ENCODE measurements at places on chromosomes 7 and 10.
A peak's percentile ranks its signal among the peaks of the same experiment; 100 is the strongest.

DNA sequence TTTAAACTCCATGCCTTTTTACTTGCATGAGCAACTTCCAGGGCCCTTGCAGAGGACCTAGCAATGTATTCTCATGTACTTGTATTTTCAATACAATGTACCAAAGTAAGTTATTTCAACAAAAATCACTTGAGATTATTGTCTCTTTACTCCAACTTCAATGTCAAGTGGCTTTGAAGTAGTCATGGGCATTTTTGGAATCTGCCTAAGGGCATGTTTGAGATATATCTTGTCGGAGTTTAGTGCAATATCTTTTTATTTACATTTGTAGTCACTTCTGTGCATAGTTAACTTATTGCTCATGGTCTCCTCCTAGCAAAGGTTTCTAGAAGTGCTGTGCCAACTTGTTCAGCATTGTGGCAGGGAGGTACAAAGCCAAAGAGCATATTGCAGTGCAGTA lies 508.7 kb upstream of the SEMA3D start:
- DNase-seq: no peak

GRCh38 chr7:37701769-37702168 lies 18.2 kb downstream of the GPR141 start:
- no peak for DNase-seq

GRCh38 chr7:105715528-105715927 lies 134.2 kb upstream of the EFCAB10 start:
- DNase-seq: no peak

GRCh38 chr10:43124094-43124521 lies 14.1 kb upstream of the CSGALNACT2 start:
- no peak for DNase-seq

GRCh38 chr10:63219749-63220148 lies 86.6 kb downstream of the NRBF2 start:
- peak; percentile 47 for DNase-seq

DNA sequence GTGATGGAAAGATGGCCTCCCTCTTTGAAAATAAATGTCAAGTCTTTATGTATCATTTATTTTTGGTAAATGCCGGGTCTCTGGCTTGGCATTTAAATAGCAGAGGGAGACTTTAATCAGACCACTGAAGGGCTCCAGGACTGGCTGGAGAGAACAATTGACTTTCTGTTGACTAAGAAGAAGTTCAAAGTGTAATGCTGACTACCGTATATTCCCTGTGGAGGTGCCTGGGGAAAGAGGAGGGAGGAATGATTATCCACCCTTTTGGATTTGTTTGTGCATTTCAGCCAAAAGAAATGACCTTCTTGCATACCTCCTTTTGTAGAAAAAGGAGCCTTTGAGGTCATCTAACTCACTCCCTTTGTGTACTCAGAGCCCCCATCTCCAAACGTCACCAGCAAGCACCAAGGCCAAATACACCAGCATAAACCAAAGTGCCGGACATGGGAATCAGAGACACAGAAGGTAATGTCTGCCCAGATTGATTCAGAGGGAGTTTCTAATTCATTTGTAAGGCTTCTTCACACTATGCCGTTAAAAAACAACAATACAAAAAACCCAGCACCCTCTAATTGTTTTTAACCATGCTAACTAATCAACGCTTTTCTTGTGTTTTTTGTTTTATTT lies 75.2 kb downstream of the PRLHR start:
- no peak for DNase-seq

DNA sequence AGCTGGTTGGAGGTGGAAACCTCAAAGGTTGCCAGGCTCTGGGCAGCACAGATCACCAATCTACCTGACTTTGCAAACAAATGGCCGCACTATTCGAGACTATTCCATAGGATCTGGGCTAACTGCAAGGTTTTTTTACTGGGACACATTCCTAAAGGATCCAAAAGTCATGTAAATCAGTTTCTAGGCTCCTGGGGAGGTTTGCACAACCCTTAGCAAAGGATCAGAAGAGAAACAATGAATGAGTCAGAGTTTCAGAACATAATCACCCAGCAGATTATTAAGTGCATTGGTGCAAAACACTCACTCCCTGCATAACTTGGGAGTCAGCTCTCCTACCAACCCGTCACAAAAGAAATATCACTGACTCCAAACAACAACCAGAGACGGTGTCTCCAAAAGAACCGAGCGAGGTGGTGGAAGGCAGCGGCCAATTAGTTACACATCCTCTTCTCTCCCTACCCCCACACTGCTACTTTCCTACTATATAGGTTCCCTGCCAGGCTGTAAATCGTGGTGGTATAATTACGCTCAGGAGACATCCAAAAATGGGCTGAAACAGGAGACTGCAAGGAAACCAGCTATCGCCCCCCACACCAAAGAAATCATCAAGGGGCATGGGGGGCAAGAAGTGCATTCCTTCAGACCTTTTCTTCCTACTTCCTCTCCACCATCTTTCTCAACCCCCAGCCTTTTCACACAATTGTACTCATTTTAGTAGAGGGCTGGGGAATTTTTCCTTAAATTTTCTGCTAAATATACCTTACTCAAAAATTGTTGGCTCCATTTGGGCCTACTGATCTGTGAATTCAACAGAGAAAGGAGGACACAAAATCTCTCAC lies 3.2 kb downstream of the UBE2H start:
- DNase-seq: peak; percentile 75

GRCh38 chr7:107185716-107186115 lies 16.9 kb downstream of the HBP1 start:
- DNase-seq: no peak

DNA sequence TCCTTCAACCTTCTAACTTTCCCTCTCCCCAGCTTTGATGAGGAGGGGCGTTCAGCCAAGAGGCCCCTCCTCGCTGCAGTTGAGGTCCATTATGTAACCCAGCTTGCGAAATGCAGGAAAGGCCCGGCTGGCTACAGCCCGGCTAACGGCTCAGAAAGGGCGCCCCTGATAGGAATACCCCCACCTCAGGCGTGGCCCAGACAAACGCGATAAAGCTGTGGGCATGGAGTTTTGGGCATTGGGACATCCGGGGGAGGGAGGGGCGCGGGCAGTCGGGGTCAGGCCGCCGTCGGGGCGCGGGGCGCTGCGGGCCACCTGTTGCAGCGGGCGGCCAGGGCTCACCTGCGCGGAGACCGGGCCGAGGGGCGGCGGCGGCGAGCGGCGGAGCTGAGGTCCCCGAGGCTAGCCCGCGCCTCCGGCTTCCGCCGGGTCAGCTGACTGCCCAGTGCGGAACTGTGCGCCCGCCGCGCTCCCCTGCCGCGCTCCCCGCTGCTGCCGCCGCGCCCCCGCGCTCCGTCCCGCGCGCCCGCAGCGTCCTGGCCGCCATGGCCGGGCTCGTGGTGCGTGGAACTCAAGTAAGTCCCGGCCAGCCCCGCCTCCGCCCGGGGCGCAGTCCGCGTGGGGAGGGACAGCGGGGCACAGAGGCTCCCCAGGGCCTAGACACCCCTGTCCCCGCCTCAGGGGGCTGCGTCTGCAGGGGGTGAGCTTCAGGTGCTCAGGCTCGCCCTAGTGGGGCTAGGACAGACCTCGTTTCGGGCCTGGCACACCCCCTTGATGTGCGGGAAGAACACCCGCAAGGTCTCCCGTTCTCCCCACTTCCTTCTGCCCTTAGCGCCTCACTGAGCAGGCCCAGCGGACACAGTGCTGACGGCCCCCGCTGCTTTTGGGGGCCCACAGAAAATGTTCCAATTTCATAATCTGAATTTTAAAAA lies at the start of gene LRMDA:
Gene LRMDA (plus strand): TSS at position 445 of the 932 bp plus-strand sequence.
- no peak for DNase-seq

DNA sequence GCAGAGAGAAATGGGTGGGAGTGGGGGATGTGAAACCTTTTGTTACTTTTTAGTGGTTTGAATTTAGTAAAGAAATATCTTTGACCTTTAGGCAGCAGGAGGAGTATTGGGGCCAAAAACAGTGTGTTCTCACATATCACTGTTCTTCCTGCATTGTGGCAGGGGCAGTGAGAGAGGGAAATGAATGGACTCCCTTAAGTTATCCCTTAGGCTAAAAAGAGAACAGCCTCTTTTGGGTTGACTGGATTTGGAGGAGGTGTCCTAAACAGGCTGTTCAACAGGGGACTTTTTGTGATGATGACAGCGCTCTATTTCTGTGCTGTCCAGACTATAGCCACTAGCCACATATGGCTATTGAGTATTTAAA lies 22.3 kb downstream of the ZNF775 start:
- no peak for DNase-seq

- DNase-seq: no peak
These were observed 88.3 kb upstream of the SEMA3D start for GRCh38 chr7:85275204-85275603.

DNA sequence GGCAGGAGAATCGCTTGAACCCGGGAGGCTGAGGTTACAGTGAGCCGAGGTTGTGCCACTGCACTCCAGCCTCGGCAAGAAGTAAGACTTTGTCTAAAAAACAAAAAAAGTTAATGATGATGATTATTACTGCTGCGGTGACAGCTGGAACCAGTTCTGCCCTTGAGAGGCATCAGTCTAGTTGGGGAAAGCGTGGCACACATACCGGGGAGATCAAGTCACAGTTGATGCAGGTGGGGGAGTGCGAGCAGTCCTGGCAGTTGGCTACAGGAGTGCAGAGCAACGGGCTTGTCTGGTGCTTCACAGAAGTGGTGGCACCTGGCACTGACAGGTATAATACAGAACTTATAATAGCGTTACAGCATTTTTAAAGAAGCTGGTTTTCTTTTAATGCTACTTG lies 173.0 kb downstream of the ARHGAP21 start:
- DNase-seq: no peak

DNA sequence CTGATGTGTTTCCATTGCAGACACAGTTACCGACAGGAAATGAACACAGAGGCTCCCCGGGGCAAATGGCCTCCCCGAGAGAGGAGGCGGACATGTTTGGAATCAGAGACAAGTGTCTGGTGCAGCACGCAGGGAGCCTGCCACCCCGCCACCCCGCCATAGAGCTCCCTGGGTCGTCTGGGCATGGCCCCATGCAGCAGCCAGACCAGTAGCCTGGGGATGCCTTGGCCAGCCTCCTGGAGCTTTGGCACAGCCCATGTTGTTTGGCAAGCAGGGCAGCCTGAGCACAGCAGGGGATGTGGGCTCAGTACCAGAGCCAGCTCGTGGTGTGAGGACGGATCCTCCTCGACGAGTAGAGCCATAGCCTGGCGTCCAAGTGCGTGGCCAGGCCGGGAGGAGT lies 80.8 kb downstream of the NKX6-2 start:
- no peak for DNase-seq

- no peak for DNase-seq
These were observed 11.7 kb upstream of the GPR146 start for GRCh38 chr7:1032536-1033181.

DNA sequence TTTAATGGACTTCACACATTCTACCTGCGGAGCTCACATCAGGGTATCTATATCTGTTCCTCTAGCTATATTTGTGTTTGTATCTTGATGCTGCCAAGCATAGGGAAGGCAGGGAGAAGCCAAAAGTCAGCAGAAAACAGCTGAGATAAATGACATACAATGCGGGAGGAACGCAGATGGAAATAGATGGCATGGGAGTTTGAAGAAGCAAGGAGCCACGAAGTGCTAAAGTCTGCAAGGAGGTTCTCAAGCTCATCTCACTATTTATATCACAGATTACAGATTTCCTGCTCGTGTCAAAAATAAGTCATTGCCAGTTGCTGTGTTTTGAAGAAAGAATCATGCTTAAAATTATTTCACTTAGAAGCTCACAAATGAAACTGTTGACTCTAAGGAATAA lies 180.5 kb downstream of the DPP6 start:
- DNase-seq: no peak

- DNase-seq: no peak
These were observed 104.2 kb downstream of the ARID5B start for GRCh38 chr10:62005687-62006086.

DNA sequence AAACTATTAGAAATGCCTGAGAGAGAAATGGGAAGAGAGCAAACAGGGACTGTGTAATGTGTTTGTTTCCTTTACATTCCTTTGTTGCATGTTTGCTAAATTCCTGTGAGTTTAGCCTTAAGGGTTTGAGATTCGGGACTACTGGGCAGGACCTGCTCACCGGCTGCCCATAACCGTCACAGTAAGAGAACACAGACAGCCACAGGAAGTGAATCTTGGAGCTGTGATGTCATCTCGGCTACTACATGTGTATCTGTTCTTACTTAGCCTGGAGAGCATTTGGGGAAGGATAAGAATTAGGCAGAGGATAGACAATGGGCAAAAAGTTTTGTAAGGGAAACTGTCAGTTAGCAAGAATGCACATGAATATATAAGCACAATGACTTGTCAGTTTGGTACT lies 485.1 kb upstream of the KLF6 start:
- peak; percentile 52 for DNase-seq

DNA sequence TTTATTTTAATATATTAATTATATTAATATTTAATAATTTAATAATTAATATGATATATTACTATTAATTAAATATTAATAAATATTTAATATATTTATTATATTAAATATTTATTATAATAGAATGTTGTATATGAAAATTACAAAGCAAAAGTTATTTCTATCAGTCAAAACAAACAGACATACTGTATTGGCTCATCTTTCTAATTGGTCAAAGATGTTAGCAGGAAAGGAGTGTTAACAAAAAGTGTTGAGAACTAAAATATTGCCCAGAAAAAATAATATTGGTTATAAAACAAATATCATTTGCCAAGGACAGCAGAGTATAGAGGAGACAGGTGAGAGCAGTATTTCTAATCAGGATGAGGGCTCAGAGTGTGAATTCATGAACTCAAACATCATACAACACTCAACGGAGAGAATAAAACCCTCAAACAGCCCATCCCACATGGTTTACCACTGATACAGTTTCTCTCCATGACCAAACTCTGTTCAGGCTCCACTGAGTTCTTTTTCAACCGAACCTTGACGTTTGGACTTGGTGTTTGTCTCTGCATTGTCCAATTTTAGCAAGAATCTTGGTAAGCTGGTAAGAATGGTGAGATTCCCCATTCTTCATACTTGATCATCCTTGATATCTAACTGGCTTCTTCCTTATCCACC lies 58.0 kb downstream of the TSPAN12 start:
- DNase-seq: peak; percentile 52

GRCh38 chr10:107529350-107529749 lies 364.8 kb upstream of the SORCS1 start:
- DNase-seq: no peak

GRCh38 chr10:114879541-114880158 lies 58.1 kb downstream of the FHIP2A start:
- peak; percentile 85 for DNase-seq

DNA sequence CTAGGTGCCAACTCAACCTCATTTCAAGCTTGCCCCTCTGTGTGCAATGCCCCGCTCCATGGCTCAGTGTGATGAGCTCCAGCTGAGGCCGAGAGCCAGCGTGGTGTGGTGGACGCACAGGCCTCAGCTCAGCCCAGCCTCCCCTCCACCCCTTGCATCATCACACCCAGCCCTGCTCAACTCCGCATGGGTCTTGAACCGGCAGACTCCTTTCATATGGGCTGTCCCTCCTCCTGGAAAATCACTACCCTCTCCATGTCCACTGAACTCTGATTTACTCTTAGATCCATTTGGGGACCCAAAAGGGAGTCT lies 16.6 kb upstream of the SLC18A3 start:
- no peak for DNase-seq

GRCh38 chr10:70035531-70035930 lies 17.1 kb upstream of the MACROH2A2 start:
- DNase-seq: no peak

- DNase-seq: no peak
These were observed 40.2 kb downstream of the NUP205 start for GRCh38 chr7:135597926-135598305.

GRCh38 chr7:103573479-103574058 lies 127.6 kb upstream of the SLC26A5 start:
- no peak for DNase-seq

- DNase-seq: no peak
These were observed 164.9 kb upstream of the AGR3 start for GRCh38 chr7:17046666-17047065.
